Muscle of leg (tissue), 16 donors: ENCODE measurements at places on chromosomes 11 and 22. TPM values are rescaled to one million over a fixed set of nuclear protein-coding genes. Genes with fewer than 3 reads are reported as not detected.
A peak's percentile ranks its signal among the peaks of the same experiment; 100 is the strongest.

GRCh38 chr22:48177631-48178030, 1415.2 kb downstream of the TBC1D22A start:
- H3K27ac ChIP-seq = no peak overlapping the region
- no peaks in the 10 kb centered on the region for H3K36me3 ChIP-seq
- DNase-seq = no peak
- H3K4me3 ChIP-seq = no peak overlapping the region

GRCh38 chr22:46792841-46793261, 30.4 kb downstream of the TBC1D22A start:
- H3K4me1 ChIP-seq = peaks cover 13% of the 10 kb centered on the region
- no peak overlapping the region for H3K27ac ChIP-seq
- no peak overlapping the region for H3K4me3 ChIP-seq
- no peaks in the 10 kb centered on the region for H3K27me3 ChIP-seq
- H3K36me3 ChIP-seq = peaks cover 31% of the 10 kb centered on the region

GRCh38 chr11:6992457-6993417, 27.4 kb downstream of the ZNF214 start:
- peak; percentile 19 for DNase-seq
- no peaks in the 10 kb centered on the region for H3K27me3 ChIP-seq
- no peak overlapping the region for H3K27ac ChIP-seq

GRCh38 chr11:16814410-16815046, 76.1 kb downstream of the C11orf58 start:
- no peak overlapping the region for H3K4me3 ChIP-seq
- DNase-seq = no peak
- H3K4me1 ChIP-seq = peaks cover 32% of the 10 kb centered on the region
- no peaks in the 10 kb centered on the region for H3K36me3 ChIP-seq
- H3K27me3 ChIP-seq = peaks cover 4% of the 10 kb centered on the region

GRCh38 chr11:80083531-80083951, 642.7 kb upstream of the TENM4 start:
- H3K27ac ChIP-seq = no peak overlapping the region
- no peaks in the 10 kb centered on the region for H3K36me3 ChIP-seq
- H3K4me3 ChIP-seq = no peak overlapping the region
- H3K4me1 ChIP-seq = no peaks in the 10 kb centered on the region
- DNase-seq = no peak

DNA sequence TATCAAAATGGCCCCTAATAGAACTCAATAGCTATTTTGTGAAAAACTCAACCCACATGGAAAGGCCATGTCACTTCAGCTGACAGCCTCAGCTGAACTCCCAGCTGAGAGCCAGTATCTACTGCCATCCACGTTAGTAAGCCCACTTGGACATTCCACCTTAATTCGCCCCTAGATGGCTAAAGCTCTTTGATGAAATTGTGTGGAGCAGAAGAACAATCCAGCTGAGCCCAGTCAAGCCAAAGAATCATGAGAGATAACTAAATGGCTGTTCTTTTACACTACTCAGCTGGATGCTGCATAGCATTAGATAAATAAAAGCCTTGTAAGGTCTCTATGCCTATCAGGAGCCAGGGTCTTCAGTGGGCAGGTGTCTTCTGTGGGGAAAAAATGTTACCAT, 396.8 kb downstream of the AASDHPPT start:
- no peaks in the 10 kb centered on the region for H3K27me3 ChIP-seq
- H3K4me3 ChIP-seq = no peak overlapping the region
- no peak overlapping the region for H3K27ac ChIP-seq
- no peaks in the 10 kb centered on the region for H3K36me3 ChIP-seq

DNA sequence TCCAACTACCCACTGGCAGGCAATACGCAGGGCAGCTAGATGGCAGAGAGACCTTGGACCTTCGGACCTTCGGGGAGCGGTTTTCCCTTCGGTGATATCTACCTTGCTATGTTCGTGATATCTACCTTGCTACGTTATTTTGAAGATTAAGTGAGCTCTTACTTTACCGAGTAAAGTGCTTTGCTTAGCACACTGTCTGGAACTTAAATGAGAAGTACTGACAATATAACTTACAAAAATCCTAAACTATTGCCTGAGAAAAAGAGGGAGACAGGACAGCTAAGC, 1.0 kb upstream of the PRDM10 start:
- H3K36me3 ChIP-seq = no peaks in the 10 kb centered on the region
- no peaks in the 10 kb centered on the region for H3K27me3 ChIP-seq
- no peak for DNase-seq
- H3K4me1 ChIP-seq = peaks cover 12% of the 10 kb centered on the region
- H3K27ac ChIP-seq = peak overlapping the region; percentile 100
- peak overlapping the region; percentile 69 for H3K4me3 ChIP-seq

DNA sequence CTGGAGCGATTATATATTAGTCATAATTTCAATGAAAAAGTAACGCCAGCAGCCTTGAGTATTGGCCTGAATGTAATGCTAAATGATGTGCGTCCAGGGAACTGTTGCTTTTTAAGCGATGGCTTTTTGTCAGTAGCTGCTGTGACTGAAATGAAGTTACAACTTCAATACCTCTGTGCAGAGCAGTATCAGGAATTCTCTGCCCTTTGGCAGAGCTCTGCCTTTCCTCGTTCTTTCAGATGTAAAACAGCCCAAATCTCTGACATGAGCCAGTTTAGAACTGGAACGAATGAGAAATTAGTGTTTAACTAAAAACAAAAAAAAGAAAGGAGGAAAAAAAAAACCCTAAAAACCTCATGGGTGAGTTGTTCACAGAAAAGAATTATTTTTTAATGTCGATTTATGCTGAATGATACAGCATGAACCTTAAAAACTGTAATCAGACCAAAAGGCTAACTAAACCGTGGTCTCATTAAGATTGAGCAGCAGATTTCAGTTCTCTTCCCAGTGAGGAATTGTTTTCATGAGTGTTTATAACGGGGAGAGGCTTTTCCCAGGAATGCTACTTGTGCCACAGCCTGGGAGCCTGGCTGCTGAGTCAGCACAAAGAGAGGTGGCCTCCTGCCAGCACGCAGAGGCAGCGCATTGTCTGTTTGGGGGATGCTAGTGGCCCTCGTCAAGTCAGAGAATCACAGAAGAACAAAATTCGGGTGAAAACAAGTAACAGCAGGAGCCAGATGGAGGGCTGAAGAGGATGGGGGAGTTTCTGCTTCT, 146.2 kb upstream of the RASSF10 start:
- H3K27me3 ChIP-seq = no peaks in the 10 kb centered on the region
- H3K36me3 ChIP-seq = peaks cover 3% of the 10 kb centered on the region
- peaks cover 17% of the 10 kb centered on the region for H3K4me1 ChIP-seq
- no peak overlapping the region for H3K4me3 ChIP-seq
- H3K27ac ChIP-seq = peak overlapping the region; percentile 16
- peak; percentile 79 for DNase-seq

DNA sequence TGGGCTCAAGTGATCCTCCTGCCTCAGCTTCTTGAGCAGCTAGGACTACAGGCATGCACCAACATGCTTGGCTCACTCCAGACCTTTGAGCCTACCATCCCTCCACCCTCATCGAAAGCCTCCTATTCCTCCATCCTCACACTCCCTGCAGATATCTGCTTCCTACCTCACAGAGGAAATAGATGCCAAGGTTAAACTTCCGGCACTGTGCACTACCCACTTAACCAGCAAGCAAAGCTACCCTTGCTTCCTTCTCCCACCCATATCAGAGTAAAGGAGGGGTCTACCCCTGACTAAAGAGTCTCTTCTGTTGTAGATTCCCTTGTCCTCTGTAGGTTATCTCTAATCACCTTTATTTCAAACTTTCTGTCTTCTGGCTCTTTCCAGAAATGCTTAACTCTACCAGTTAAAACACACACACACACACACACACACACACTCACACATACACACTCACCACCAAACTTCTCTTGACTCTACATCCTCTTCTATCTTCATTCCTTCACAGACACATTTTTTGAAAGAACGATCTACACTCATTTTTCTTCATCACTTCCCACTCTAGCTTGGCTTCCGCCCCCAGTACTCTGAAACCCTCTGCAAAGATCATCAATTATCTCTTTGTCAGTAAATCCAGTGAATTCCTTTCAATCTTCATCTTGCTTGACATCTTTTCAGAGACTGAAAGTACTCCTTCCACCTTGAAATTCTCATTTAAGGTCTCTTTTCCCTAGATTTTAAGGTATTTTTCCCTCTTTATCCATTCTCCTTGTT, 10.9 kb upstream of the SIK2 start:
- no peaks in the 10 kb centered on the region for H3K36me3 ChIP-seq
- H3K27me3 ChIP-seq = peaks cover 2% of the 10 kb centered on the region
- DNase-seq = no peak
- H3K4me1 ChIP-seq = no peaks in the 10 kb centered on the region
- H3K27ac ChIP-seq = no peak overlapping the region

DNA sequence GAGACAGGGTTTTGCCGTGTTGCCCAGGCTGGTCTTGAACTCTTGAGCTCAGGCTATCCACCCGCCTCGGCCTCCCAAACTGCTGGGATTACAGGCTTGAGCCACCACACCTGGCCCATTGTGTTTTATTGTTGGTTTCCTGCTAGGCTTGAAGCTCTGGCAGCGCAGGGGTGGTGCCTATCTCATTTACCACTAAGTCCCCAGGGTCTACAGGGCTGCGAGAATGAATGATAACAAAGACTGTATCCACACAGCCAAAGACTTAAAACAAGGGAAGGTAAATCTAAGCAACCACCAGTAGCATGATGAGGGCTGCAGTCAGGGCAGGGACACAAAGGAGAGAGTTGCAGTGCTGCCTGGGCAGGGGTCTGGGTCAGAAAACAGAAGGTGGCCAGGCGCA, 37.3 kb upstream of the XBP1 start:
- H3K4me3 ChIP-seq = no peak overlapping the region
- DNase-seq = no peak
- no peaks in the 10 kb centered on the region for H3K4me1 ChIP-seq

DNA sequence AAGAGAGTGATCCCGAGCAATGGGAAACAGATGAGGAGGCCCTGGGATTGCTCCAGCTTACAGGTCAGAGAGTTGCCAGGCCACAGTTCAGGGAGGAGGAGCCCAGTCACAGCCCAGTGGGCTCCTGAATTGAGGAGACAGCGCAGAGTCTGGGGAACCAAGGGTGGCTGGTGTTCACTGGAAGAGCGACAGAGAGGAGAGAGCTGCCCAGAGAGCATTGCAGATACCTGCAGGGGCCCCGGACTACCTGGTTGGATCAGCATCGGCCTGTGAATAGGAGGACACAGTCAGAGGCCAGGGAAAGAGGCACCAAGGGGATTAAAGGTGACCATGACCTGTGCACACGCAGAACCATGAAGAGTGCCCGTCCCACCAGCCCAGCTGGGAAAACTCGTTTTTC, 648.6 kb downstream of the TBC1D22A start:
- H3K4me3 ChIP-seq = no peak overlapping the region
- H3K4me1 ChIP-seq = no peaks in the 10 kb centered on the region
- H3K27ac ChIP-seq = no peak overlapping the region
- H3K27me3 ChIP-seq = peaks cover 9% of the 10 kb centered on the region

DNA sequence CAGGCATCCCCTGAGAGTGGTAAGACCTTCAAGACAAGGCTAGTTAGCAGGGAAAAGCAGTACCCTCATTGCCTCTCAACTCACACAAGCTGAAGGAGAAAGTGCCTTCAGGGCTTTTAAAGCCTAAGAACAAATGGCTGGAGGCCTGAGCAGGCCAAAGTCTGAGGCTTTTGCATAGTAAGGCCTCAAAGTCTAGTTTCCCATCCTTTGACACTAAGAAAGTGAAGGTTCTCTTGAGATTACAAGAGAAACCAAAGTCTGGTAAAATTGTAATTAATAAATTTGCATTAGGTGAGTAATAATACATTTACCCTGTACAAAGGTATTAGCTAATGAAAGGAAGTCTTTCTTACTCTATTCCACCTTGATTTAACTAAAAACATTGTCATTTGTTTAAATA, 47.0 kb upstream of the CCDC89 start:
- no peak for DNase-seq
- no peaks in the 10 kb centered on the region for H3K36me3 ChIP-seq
- no peaks in the 10 kb centered on the region for H3K27me3 ChIP-seq
- no peak overlapping the region for H3K4me3 ChIP-seq
- peaks cover 2% of the 10 kb centered on the region for H3K4me1 ChIP-seq

DNA sequence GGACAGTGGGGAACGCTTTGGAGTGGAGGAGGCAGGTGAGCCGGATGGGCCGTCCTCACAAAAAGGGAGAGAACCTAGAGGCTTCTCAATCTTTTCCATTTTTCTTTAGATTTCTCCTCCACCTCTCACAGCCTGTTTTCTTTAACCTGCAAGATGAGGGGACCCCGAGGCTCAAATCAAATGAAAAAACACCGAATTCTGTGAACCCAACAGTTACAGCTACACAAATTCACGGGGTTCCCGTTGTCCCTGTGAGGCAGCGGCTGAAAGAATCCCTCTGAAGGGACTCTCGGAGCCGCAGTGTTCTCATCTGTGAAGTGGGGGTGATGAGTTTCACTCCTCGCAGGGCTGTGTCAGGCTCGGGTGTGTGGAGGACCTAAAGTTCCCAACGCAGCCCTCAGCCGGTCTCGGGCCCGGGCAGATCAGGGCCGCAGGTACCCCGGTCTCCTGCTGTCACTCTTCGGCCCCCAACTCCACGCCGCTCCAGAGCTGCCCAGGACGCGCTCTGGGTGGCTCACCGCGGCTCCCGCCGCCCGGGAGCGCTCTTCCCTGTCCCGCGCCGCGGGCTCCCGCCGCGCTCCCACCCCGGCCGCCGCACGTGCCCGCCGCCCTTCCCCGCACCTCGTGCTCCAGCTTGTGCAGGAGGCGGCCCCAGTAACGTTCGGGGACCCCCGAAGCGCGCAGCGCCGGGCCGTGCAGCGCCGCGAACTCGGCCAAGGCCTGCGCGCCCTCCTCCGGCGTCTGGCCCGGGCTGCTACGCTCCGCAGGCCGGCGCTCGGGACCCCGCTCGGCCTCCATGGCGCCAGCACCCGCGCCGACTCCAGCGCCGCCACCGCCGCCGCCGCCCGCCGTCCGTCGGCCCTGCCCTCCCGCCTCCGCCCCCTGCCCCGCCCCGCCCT, at the start of gene TTLL12:
TTLL12 (minus strand) TSS at position 863 of the 899 bp plus-strand sequence; CDS start at position 798, 65 bp downstream.
- peak within 1 kb of the TSS; percentile 63 for H3K4me3 ChIP-seq
- peak; percentile 81 for DNase-seq

DNA sequence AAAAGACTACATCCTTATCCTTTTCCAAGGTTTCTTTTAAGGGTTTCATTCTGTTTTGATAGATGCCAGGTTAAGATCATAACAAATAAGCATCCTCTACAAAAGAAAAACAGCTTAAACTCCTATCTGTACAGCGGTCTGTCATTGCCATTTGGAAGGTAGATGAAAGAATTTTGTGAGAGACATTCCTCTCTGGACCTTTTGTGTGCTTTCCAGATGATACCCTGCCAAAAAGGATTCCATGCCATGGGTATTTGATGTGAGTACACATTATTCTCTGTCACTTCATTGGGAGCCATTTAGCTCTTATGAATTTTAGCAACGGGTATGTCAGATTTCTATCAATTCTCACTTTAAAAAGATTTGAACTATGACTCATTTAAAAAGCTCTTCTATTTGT, 153.7 kb downstream of the GRIA4 start:
- H3K27me3 ChIP-seq = no peaks in the 10 kb centered on the region
- DNase-seq = no peak
- H3K4me3 ChIP-seq = no peak overlapping the region
- no peaks in the 10 kb centered on the region for H3K36me3 ChIP-seq

The JHY gene
- total RNA-seq = 1.6 TPM

The CNGA4 gene
- total RNA-seq = not detected

The SPA17 gene
- total RNA-seq = 3.5 TPM

The SLC5A4 gene
- 0.49 TPM for total RNA-seq

The BIK gene
- total RNA-seq = 0.18 TPM

The MMP12 gene
- not detected for total RNA-seq

The EML3 gene
- 10.7 TPM for total RNA-seq

The GSTT4 gene
- total RNA-seq = not detected

The NCR3LG1 gene
- total RNA-seq = 0.44 TPM

The EFCAB6 gene
- total RNA-seq = 1.5 TPM

The TYR gene
- total RNA-seq = not detected
